ENCODE measurements at places on chromosomes 16 and 17.

DNA sequence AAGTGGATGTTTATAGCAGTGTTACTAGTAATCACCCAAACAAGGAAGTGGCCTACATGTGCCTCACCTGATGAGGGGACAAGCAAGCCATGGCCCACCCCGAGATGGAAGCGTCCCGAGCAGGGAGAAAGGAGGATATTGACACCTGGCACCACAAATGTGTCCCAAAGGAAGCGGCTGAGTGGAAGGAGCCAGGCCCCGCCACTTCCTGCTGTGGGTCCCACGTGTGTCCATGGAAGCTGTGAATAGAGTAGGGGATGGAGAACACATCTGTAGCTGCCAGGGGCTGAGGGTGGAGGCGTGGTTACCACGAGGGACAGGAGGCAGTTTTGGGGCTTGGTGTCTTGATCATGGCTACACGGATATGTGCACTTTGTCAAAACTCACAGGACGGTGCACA, 49.2 kb downstream of the KCNJ12 start:
- DNase-seq: no peak

DNA sequence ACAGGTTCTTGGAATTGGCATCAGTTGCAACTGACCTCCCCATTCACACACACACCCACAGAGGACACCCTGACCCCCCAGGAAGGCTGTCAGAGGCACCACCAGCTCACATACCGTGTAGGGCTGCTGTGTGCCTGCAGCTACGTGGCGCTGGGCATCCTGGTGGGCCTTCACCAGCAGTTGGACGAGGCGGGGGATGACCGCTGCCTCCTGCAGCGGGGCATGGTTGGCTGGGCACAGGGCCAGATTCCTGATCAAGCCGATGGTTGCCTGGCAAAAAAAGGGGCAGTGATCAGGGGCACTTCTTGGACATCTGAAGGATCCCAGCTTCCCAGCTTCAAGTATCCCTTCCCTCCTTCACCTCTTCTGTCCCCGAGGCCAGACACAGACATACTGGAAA, 24.2 kb upstream of the HAP1 start:
- DNase-seq: no peak

GRCh38 chr17:45677770-45678169, 106.3 kb upstream of the CRHR1 start:
- DNase-seq: no peak

GRCh38 chr17:17514993-17515933, 19.1 kb upstream of the RASD1 start:
- DNase-seq: no peak

- peak; percentile 3 for DNase-seq
These were observed 60.7 kb downstream of the GRIN2A start for GRCh38 chr16:10121491-10121890.

- peak; percentile 49 for DNase-seq
These were observed 189.3 kb upstream of the TNRC6C start for GRCh38 chr17:77769215-77769614.

DNA sequence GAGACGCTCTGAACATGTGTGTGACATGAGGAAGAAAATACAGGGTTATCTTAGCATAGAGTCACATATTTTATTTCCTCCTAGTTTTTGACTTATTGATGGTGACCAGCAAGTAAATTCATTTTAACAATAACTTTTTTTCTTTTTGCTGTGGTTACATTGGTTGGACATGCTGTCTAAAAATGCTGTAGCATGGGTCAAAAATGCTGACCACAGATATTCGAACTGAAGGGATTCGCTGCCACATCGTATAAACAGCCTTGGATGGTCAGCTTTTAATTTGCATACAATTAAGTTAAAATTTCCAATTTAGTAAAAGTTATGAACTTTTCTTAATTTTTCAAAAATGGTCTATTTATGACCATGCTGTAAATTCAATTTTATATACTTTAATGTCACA, 30.5 kb downstream of the RPGRIP1L start:
- DNase-seq: no peak

- DNase-seq: no peak
These were observed 20.3 kb downstream of the MSI2 start for GRCh38 chr17:57276621-57277020.

DNA sequence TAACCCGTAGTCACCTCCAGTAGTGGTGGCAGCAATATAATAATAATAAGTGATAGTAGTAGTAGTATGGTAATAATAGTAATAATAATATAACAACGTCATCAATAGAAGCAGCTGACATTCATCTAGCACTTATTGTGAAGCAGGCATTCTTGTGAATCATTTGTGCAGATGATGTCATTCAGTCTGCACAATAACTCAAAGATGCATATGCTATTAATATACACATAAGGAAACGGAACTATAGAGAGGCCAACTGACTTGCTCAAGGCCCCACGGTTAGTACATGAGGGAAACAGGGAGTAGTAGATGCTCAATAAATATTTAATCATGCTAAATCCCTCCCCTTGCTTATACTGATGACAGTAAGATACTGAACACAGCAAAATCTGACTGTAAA, 35.4 kb upstream of the GAN start:
- DNase-seq: no peak

DNA sequence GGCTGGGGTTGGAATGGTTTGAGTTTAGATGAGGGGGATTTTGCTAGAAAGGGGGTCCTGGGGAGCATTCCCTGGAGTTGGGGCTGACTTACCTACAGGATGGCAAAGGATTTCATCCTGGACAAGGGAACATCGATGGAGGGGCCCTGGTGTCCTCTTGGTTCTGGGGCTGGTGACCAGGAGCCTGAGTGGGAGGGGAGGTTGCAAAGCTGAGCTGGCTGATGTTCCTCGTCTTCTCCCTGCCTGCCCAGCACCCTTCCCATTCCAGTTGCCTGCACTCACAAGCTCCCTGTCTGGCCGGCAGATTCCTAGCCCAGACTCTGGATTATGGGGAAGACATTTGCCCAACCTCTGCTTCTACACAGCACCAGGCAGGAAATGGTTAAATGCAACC, 37.2 kb downstream of the ITGAE start:
- no peak for DNase-seq

DNA sequence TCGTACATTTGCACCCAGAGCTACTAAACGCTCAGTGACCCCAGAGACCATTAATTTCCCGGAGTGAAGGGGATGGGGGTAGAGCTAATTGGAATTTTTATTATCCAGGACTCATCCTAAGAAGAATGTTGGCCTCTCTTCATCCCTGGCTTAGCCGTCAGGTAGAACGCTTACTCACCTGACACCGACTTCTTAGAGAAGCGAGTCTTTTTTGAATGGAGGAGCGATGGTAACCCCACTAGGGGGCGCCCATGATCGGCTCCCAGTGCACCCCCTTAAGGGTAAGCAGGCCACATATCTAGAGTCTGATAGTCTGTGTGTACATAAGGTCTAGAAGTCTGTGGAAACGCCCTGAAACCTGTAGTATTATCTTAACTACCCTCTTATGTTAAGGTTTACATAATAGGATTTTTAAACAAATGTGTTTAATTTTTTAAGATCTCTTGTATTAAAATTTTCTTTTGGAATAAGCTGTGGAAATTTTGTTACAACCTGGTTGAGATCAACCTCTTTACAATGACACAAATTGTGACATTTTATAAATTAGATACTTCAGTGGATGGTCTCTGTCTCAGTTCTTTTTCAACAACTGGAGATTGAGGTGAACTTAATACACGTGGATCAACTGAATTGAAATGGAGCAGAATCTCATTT, 229.8 kb downstream of the CPPED1 start:
- peak; percentile 39 for DNase-seq

- no peak for DNase-seq
These were observed 50.6 kb downstream of the TEKT5 start for GRCh38 chr16:10644092-10644491.

- DNase-seq: no peak
These were observed 638.0 kb downstream of the MAF start for GRCh38 chr16:78962457-78962929.

GRCh38 chr16:51540259-51540658, 389.2 kb upstream of the SALL1 start:
- DNase-seq: no peak

GRCh38 chr16:25140459-25140858, 28.9 kb downstream of the LCMT1 start:
- no peak for DNase-seq

GRCh38 chr16:23826528-23827045, 9.2 kb upstream of the PRKCB start:
- no peak for DNase-seq

GRCh38 chr16:67302076-67302475, 22.7 kb downstream of the PLEKHG4 start:
- DNase-seq: no peak

- DNase-seq: peak; percentile 89
These were observed at the start of gene LPCAT2 for GRCh38 chr16:55508941-55509931. Gene LPCAT2, plus strand, starts transcription at chr16:55509072. Its CDS starts 110 bp downstream, at chr16:55509182.

- DNase-seq: no peak
These were observed 138.2 kb downstream of the ZNF423 start for GRCh38 chr16:49717689-49718088.

GRCh38 chr16:24999088-24999670, 16.0 kb downstream of the ARHGAP17 start:
- no peak for DNase-seq

GRCh38 chr16:72400257-72401083, 228.5 kb upstream of the PMFBP1 start:
- peak; percentile 89 for DNase-seq

DNA sequence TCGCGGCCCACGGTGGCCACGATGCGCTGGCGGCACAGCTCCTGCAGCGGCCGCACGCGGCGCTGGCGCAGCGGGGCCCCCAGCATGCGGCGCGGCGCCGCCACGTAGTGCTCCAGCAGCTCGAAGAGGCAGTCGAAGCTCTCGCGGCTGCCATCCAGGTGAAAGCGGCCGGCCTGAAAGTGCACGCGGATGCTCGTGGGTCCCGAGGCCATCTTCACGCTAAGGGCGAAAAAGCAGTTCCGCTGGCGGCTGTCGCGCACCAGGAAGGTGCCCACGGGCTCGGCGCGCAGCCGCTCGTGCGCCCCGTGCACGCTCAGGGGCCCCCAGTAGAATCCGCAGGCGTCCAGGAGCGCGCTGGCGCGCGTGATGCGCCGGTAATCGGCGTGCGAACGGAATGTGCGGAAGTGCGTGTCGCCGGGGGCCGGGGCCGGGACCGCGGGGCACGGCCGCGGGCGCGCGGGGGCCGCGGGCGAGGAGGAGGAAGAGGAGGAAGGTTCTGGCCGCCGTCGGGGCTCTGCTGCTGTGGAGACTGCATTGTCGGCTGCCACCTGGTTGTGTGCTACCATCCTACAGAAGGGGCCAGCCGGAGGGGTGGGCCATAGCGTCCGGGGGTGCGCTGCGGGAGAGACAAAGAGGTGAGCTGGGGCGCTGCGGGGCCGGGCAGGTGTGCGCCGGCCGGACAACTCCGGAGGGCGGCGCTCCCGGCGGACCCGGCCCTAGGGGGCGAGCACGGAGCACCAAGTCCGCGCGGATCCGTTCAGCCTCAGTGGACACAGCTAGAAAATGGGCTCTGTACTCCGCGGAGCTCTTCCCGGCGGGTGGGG, 879 bp downstream of the SOCS1 start:
- peak; percentile 53 for DNase-seq

DNA sequence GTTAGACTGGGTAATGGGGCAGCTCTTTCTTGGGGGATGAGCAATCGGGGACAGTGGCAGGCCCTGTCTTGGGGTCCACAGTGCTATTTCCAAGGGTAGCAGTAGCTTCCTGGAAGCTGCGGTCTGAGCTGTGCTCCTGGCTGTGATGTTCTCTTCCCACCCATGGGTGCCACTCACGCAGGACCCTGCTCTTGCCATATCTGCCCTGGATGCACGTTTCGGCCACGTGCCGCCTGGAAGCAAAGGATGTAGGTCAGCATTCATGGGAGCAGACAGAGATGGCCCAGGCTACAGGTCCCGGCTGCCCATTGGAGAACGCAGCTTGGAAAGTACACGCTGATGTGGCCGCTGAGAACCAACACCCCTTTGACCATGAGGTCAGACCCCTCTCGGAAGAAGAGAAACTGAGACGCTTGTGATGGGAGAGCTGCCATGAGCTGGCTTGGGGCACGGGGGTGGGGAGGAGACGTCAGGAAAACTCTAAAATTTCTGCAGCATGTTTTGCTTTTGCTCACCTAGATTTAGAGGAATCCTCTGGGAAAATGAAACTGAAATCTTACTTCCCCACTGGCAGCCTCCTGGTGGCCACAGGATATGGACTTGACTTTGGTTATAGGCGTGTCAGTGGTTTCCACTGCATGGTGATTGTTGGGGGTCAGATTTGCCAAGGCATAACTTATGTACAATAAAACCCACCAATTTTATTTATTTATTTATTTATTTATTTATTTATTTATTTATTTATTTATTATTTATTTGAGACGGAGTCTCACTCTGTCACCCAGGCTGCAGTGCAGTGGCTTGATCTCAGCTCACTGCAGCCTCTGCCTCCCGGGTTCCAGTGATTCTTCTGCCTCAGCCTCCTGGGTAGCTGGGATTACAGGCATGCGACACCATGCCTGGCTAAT, 36.2 kb upstream of the IRF8 start:
- no peak for DNase-seq

DNA sequence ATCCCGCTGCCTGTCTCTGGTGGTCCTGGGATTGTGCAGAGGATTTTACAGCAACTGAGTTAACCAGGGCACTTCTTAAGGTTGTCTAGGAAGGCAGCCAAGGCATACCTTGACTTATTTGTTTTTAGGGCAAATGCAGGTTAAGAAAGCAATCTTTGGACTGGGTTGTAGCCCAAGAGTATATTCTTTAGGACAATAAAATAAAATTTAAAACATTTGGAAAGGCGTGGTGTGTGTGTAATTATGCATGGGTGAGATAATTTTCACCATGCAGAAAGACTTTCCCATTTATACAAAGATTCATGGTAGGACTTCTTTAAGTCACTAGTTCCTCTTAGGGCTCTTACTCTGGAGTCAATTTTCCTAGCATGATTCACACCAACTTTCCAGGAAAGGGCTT, 93.1 kb downstream of the SPACA3 start:
- no peak for DNase-seq

DNA sequence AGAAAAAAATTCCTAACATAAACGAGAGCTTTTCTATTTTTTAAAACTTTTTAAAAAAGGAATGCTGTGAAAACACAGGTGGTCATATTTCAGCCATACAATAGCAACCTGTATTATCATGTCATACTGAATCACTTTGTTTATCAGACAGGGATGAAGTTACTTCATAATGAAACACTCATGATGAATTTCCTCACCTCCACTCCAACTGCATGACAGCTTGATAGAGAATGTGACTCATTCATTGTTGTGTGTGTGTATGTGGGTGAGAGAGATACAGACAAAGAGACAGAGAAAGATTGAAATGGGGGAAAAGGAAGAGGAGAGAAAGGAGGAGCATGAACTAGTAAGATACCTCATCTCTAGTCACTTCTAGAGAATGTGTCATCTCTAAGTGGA, 109.0 kb downstream of the SYCE1L start:
- DNase-seq: no peak
